ENCODE measurements at places on chromosomes 2 and 18.

DNA sequence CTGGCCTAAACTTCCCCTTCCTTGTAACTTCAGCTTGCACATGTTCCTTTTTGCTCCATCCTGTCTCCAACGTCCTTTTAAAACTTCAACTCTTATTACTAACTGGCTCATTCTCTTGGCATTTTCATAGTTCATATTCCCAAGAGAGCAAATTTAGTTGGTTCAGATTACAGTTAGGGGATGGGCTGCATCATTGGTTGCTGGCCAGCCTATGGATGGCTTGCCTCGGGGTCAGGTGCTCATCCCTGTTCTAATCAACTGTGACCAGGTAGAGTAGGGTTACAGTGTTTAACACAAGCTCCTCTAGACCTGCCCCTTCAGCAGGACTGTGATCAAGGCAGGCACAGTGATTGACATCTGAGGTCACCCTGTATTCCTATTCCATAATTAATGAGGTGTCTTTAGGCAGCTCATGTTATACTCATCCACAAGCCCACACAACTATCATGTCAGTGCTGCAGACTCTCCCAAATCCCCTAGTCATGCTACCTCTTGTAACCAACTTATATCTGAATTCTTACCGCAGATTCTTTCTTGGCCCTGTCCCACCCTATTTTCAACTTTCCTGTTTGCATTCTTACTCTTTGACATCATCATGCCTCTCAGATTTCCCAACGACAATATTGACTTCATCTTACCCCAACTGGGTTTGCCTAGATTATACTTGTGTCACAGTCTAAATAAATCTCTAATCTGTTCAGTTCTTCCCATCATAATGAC is 293.3 kb downstream of the MTX2 start:
- DNase-seq = no peak
- H3K4me3 ChIP-seq = no peak overlapping the region
- no peaks in the 10 kb centered on the region for H3K4me1 ChIP-seq
- no peak overlapping the region for H3K27ac ChIP-seq
- H3K36me3 ChIP-seq = no peaks in the 10 kb centered on the region
- H3K27me3 ChIP-seq = no peaks in the 10 kb centered on the region

DNA sequence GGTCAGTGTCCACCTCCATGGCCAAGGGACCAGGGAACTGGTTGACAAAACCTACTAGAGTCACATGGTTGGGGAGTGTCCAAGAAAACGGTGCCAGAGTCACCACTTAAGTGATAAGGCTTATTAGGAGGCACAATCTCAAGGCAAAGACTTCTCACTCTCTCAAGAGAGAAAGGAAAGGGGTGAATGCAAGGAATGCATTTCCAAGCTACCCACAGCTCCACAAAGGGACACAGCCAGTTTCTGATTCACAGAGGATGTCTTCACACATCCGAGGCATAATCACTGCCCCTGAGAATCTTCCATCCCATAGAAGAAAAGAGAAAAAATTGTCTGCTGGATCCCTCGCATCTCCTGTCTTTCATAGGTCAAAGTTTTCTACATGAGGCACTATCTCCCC is 269.3 kb downstream of the TNS1 start:
- H3K27ac ChIP-seq = no peak overlapping the region
- no peaks in the 10 kb centered on the region for H3K4me1 ChIP-seq
- H3K4me3 ChIP-seq = no peak overlapping the region
- no peak for DNase-seq

GRCh38 chr2:126858991-126859390 is 39.7 kb upstream of the TEX51 start:
- H3K4me3 ChIP-seq = no peak overlapping the region
- no peaks in the 10 kb centered on the region for H3K36me3 ChIP-seq
- H3K27me3 ChIP-seq = peaks cover 2% of the 10 kb centered on the region
- no peak overlapping the region for H3K27ac ChIP-seq

- no peak for DNase-seq
- no peaks in the 10 kb centered on the region for H3K27me3 ChIP-seq
- no peaks in the 10 kb centered on the region for H3K36me3 ChIP-seq
- H3K4me3 ChIP-seq = no peak overlapping the region
These were observed 56.7 kb downstream of the HS1BP3 start for GRCh38 chr2:20594048-20594750.

GRCh38 chr2:232541961-232542714 is 2.6 kb downstream of the CHRNG start:
- H3K4me1 ChIP-seq = 0 out of 2 replicates have a peak, but pooled peaks cover 3% of the 10 kb centered on the region
- no peak for DNase-seq
- peaks cover 19% of the 10 kb centered on the region for H3K36me3 ChIP-seq
- no peak overlapping the region for H3K27ac ChIP-seq
- H3K4me3 ChIP-seq = no peak overlapping the region

- no peak for DNase-seq
- H3K27me3 ChIP-seq = no peaks in the 10 kb centered on the region
- H3K27ac ChIP-seq = no peak overlapping the region
- no peaks in the 10 kb centered on the region for H3K36me3 ChIP-seq
- no peak overlapping the region for H3K4me3 ChIP-seq
These were observed 114.9 kb upstream of the ID2 start for GRCh38 chr2:8566774-8567468.
